Posterior cingulate gyrus (tissue), 11 donors: ENCODE measurements at places on chromosomes 2 and 18.

GRCh38 chr18:44537526-44537925, 143.2 kb upstream of the SETBP1 start:
- no peak for DNase-seq

DNA sequence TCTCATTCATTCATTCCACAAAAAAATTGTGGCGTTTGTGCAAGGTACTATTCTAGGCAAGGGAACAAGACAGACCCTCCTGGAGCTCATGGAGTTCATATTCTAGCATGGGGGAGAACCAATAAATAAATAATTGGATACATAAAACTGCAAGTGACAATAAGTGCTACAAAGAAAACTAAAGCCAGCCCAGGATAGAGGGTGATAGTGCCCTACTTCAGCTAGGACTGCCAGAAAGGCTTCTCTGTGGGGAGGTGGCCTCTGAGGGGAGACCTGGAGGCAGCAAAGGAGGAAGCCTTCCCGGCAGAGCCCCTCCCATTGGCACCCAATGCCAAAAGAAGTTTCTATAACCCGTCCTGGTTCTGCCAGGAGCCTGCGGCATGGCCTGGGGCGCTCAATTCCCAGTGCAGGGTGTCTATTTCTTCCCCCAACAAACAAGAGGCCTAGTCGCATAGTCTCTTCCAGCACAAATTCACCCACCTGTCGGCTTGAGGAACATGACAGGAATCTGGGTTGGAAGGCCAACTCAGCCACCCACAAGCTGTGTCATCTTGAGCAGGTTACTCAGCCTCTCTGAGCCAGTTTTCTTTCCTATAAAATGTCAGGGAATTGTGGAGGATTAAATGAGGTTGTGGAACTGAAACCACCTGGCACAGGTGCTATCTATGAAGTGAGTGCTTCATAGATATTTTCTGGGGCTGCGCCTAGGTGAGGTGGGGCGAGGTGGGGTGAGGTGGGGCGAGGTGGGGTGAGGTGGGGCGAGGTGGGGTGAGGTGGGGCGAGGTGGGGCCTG, 94.3 kb downstream of the ZFP36L2 start:
- DNase-seq = no peak

GRCh38 chr2:101124643-101125366, 26.4 kb downstream of the TBC1D8 start:
- DNase-seq = no peak

GRCh38 chr2:179946810-179947615, 60.1 kb downstream of the CWC22 start:
- DNase-seq = no peak
